Cardiac muscle cell (in vitro differentiated cells and primary cell): ENCODE measurements at places on chromosomes 7 and 10. TPM values are rescaled to one million over a fixed set of nuclear protein-coding genes. Genes with fewer than 3 reads are reported as not detected.

KAZALD1 gene
- total RNA-seq = 50.1 and 52.9 TPM in 2 replicates

DNA sequence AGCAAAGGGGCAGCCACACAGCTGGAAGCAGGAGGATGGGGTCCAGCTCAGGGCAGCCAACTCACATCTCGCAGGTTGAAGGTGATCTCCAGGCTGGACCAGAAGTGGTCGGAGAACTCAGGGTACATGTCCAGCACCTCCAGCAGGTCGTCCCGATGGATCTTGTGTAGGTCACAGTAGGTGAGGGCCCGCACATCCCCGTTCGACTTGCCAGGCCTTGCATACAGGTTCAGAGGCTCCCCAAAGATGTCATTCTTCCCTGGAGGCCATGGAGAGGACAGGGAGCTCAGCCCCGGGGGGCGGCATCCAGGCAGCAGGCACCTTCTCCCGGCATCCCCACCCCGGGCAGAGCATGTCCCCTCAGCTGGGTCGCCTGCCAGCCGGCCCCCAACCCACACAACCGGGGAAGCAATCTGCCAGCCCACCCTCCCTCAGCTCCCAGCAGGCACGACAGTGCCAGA lies 29.3 kb downstream of the KCNH2 start:
- DNase-seq = no peak

GRCh38 chr7:75575488-75576121 lies 83.5 kb downstream of the SPDYE5 start:
- no peak for DNase-seq

COBL gene
- total RNA-seq = 0.69 and 0.70 TPM in 2 replicates

DNA sequence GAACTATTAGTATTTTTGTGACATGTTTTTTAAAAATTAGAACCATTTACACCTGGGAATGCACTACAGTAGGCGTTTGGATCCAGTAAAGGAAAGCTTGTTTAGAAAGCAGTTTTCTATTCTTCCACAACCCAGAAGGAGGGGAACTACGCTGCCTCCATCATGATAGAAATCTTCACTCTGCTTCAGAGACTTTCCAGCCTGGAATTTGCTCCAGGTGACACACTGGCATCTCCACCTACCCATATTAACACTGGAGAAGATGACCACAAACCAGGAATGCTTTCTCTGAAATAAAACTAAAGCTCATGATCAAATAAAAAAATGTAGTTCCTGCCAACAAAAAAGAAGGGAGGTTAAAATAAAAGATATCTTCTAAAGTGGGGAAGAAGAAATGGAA lies 66.3 kb downstream of the ARHGAP22 start:
- DNase-seq = no peak

CYP2C18 gene
- total RNA-seq = 0.11 TPM in 1 of 2 replicates, not detected in the other

DNA sequence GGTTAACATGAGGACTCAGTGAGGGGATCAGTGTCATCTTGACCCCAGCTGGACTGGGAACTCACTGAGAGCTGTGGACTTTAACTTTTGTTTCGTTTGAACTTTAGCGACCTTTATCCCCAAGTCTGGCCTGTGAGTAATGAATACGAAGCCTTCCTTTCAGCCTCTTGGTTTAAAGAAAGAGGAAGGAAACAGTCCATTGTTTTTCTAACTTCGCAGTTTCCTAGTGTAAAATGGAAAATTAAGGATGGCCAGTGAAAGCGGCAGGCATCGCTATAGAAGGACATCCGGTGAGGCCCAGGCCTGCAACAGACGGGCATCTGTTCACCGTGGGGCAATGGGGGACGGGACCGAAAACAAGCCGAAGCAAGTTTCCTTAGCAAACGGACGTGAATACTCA lies 44.1 kb upstream of the ADO start:
- no peak for DNase-seq

IGF2BP3 gene
- 44.9 and 59.3 TPM in 2 replicates for total RNA-seq

GRCh38 chr10:109998513-109998912 lies 9.3 kb upstream of the ADD3 start:
- DNase-seq = no peak

DNA sequence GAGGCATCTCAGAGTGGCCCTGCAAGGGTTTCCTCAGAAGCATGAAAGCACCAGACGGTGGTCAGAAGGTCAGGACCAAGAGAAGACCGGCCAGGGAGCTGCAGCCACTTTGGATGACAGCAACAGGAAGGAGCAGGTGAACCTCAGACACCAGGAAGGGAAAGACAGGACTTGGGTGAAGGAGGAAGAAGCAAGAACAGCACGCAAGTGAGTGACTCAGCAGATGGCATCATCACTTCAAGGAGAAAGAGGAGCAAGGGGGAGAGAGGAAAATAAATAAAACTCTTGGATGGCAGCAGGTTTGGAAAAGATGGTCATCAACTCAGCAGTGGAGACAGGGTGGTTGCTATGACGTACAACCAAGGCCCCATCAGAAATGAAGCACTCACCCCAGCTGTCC lies 31.6 kb downstream of the NCAPG2 start:
- no peak for DNase-seq

DNA sequence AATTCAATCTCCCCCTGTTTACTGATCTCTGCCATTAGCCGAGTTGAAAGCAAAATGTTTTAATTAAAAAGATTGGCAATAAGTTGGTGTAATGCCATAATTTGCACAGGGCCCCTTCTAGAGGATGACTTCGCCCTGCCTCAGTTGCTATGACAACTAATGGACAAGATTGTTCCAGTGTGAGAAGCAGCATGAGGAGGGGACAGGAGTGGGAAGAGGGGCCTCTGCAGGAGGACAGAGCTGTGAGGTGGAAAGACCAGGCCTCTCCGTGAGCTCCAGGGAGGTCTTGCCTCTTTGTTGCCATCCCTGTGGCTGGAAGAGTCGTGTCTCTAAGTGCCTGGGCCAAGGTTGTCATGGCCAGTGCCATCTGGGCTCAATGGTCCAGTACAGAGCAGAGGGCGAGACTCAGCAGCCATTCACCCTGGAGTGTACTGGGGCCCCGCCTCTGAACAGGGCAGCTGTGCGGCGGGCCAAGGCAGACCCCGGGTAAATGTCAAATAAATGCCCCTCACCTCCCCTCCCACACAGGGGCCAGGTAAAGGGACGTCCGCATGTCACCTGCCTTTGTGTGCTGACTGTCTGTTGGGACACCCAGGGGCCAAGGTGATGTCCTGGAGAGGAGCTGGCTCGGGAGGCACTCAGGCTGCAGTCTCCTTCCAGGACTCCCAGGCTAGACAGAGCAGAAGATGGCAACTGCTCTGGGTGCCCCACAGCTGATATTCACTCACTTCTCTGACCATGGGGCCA lies 97.0 kb upstream of the RET start:
- no peak for DNase-seq

DNA sequence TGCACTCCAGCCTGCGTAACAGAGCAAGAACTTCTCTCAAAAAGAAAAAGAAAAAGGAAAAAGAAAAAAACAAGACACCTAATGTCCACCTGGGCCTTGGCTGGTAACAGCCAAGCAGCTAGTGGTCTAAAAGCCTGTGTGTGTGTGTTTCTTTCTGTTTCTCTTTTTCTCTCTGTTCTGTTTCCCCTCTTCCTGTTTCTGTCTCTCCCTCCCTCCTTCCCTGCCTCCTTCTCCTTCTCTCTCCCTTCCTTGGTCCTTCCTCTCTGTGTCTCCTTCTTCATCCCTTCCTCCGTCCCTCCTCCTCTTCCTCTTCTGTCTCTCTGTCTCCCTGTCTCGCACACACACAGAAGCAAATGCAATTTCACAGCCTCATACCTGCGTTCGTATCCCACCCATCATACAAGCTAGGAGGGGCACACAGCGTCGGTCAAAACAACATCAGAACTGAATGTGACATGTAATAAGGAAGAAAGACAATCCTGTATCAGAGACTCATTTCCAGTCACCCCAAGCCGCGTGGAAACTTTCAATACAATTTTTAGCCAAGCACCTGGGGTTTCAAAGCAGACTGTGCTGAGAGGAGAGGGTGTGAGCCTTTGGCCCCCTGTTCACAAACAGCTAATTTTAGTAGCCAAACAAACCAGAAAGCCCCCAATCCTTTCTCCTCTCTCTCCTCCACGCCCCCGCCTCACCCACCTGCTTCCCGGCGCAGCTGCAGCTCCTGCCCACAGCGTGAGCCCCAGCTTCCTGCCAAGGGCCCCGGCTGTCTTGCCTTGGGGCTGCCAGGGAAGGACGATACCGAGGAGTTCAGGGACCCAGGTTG lies 50.2 kb upstream of the GNA12 start:
- DNase-seq = no peak

DNA sequence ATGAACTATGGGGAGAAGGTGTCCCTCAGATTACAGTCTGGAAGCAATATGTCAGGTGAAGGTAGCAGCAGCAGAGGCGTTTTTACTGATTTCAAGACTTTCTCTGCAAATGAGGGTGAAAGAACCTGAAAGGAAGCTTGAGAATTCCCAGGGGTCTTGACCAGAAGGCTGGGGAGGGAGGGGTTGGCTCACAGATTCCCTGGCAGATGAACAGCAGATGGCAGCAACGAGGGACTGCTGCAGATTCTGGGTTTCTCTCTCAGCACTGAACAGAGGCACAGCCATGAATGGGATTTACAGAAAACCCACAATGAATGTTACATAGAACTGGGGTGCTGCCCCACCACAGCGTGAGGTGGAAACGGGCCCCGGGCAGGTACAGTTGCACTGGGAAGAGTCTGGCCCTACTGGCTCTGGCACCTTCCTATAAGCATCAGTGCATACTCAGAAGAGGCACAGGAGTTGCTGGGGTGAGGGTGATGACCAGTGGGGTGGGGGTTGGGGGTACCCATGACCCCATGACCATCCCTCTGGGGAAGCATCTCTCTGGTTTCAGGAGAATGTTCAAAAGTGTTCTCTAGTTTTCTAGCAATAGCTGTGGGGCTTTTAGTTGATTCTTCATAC lies 317.8 kb downstream of the SH2D4B start:
- no peak for DNase-seq

DNA sequence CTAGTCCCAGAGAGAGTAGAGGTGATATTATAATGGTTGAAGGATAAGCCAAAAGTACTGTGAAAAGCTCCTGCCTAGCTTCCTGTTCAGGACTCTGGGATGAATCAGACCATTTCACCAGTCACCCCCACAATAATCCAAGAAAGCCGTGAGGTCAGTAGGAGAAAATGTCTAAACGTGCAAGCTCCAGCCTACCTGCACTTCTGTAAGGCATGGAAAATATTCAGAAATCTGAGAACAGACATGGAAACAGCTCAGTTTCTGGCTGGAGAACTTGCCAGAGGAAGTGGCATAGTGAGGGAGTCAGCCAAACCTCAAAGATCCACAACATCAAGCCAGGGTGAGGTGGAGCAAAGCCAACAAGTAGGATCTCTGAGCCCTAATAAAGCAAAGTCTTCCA lies 58.2 kb downstream of the ELAPOR2 start:
- no peak for DNase-seq

- no peak for DNase-seq
Measured at GRCh38 chr10:116538456-116538855, 7.3 kb upstream of the PNLIP start.

HELLS gene
- total RNA-seq = 13.0 and 20.6 TPM in 2 replicates

SKIDA1 gene
- 42.4 and 62.4 TPM in 2 replicates for total RNA-seq

GRCh38 chr10:76080991-76081390 lies 649.6 kb downstream of the LRMDA start:
- DNase-seq = no peak

GRCh38 chr10:607545-608185 lies 81.8 kb downstream of the DIP2C start:
- no peak for DNase-seq

- DNase-seq = no peak
Measured at GRCh38 chr10:105611244-105611798, 970.2 kb downstream of the SORCS3 start.

DNA sequence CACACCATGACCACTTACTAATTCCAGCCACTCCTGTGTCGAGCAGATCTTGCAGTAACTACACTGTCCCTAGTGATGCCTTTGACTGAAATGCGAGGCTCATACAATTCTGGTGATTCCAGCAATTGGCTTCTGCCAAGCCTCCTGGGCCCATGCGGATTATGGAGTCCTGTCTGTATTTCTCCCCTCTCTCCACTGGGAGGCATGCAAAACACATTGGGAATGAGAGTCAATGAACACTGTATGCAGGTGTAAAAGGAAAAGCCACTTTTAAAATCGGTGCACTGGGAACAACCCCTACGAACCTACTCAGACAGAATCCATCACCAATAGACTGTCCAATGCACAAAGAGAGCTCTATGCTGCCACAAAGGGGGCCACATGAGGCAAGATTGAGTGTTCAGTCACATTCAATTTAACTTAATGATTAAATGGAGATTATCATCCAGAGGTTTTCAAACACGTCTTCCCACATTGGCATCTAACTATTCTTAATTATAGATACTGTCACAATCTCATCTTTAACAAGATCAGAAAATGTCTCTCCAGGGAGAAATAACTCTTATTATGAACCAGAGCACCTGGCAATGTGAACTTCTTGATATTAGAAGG lies 550.6 kb downstream of the GLRX3 start:
- no peak for DNase-seq

- no peak for DNase-seq
Measured at GRCh38 chr10:127720903-127721302, 16.1 kb upstream of the FOXI2 start.

LLCFC1 gene
- total RNA-seq = not detected in 2 replicates

PDIA4 gene
- 150 and 323 TPM in 2 replicates for total RNA-seq

DNA sequence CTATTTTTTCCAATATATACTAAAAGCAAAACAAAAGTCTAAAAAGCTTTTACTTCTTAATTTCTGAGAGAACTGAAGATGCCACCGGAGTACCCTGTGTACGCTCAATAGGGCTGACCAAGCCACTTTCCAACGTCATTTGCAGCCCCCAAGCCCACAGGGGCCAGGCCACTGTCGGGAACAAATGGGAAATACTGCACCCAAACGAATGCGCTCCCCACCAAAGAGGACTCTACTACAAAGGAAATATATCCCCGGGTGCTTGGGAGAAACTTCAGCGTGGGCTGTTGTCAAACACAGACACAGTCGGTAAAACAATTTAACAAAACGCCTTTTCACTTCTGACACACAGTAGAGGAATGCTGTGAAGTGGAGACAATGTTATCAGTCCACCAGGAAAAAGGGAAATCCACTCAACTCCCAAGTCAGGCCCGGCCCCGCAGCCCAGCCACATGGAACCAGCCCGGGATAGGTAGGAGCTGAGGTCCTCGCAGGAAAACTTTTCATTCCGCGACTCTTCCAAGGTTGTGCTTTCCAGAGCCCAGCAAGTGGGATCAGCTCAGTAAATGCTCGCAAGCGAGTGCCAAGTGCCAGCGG lies 1.4 kb downstream of the PARD3 start:
- DNase-seq = peak; percentile 60

DNA sequence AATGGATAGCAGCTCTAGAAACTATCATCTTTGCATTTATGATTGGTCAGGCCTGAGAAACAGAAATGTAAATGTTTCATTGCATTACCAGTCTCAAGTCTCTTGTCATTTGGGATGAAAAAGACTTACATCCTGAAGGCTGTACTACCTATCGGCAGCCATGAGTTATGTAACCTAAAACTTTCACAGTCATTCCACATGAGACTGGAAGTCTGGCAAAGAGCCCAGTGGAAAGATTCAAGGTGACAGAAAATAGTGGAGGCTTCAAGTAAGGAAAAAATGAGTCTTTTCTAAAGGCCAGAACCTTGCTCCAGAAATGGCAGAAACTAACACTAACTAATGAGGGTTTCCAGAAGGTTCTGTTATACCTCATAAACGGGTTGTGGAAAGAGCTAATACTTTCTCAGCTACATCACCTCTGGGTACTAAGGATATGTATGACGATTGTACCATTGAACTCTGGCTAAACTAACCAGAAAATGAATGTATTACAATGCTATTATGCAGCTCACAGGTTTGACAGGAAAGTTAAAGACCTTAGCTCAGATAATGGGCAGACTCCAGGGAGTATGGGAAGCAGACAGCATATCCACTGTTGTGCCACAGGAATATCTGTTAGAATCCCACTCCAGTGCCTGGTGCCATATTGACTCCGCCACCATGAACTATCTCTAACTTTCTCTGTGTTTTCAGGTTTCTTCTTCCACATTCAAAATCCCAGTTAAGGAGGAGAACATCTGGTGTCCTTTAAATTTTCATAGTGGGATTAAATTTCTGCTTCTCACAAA lies 41.7 kb upstream of the DYNC1I1 start:
- DNase-seq = no peak
